IPS-NIHi11 (cell line): ENCODE measurements at places on chromosomes 6 and 20.

GRCh38 chr20:12113468-12114371, 196.0 kb downstream of the BTBD3 start:
- no peak for DNase-seq

GRCh38 chr6:42336431-42336830, 115.3 kb downstream of the TRERF1 start:
- no peak for DNase-seq

- peak; percentile 86 for DNase-seq
Measured at GRCh38 chr6:41560431-41561192, 14.4 kb downstream of the FOXP4 start.

DNA sequence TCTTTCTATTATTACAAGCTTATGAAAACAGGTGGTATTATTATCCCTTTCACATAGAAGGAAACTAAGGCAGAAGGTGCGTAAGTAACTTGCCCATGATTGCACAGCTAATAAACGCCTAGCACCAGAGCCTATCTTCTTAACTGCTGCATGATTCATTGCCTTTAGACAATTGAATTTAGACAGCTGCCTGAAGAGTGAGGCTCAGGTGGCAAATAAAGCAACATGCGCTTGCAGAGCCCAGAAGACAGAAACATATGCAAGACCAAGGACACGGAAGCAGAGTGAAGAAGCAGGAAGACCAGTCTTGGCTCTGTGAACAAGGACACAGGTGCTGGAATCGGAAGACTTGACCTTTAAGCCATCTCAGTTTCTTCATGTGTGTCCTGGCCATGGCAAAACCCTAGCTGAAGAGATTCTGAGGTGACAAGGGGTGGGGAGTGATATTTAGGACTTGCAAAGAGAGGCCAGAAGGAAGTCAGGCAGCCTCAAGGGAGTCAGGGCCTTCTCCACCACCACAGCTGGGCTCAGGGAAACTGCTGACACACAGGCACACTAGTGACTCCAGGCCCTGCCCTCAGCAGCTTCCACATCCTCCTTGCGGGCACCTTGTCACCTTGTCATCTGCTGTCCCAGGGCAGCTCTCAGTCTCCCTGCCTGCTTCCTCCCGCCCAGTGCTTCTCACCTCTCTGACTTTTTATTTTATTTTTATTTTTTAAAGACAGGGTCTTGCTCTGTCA, 91.7 kb upstream of the SLC22A16 start:
- no peak for DNase-seq

- no peak for DNase-seq
Measured at GRCh38 chr6:160036790-160037206, 67.9 kb downstream of the IGF2R start.

- no peak for DNase-seq
Measured at GRCh38 chr6:152637296-152638047, at the start of gene SYNE1. SYNE1 (minus strand) TSS chr6:152637362; CDS start chr6:152628331, 9,031 bp downstream.

DNA sequence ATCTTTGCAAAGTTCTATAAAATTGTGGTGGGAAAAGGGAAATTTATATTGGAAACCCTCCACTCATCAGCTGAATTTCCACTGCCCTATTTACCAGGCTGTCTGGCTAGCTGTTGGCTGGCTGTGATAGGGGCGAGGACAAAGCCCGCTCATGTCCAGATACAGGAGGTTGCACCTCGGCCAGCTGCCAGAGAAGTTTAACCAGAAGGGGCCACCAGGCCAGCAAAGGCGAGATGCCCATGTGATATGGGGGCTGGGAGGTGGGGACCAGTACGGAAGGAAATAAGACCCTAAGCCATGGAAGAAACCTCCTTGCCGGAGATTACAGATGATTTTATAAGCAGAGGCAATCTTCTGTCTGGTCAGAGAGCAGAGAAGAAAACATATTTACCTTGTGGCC, 143.8 kb downstream of the FNDC1 start:
- no peak for DNase-seq

DNA sequence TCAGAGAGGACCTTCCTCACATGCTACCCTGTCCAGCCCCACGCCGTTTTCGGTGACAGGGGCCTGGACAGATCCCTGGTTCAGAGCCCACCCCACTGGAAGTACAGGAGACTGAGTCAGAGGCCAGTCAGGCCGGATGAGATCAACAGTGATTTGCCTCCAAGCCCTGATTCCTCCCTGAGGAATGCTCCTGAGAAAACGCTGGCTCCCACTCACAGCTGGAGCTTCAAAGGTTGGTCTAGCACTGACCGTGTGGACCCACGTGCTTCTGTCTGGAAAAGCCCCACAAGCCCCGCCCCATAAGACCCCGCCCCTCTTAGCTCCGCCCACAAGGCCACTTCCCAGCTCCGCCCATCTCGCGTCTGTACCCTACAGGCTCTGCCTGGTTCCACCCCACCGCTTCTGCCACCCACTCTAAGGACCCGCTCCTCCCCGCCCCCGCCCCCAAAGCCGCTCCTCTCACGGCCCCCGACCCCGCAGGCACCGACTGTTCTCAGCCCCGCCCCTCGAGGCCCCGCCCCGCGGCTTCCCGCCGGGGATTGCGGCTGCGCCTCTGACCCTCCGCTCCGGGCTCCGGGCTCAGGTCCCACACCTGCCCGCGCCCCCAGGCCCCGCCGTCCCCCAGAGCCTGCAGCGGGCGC, 64.9 kb upstream of the BHLHE23 start:
- peak; percentile 84 for DNase-seq

GRCh38 chr6:36976931-36977330, 9.1 kb downstream of the MTCH1 start:
- no peak for DNase-seq

DNA sequence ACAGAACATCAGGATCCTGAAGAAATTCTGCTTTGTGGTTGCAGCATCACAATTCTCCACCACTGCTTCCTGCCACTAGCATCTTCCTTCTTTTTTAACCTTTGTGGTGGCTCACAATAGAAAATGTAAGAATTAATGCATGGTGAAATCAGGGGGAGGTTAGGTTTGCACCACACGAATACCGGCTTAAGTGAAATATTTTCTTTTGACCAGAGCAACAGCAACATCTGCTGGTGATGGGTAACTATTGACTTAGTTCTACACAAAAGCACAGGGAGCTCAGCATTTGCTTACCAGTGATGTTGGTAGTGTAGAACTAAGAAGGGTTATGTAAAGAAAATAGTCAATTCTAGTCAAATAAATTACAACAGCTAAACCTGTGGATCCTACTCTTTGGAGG, 280.5 kb downstream of the SYNE1 start:
- DNase-seq, result peak; percentile 51

DNA sequence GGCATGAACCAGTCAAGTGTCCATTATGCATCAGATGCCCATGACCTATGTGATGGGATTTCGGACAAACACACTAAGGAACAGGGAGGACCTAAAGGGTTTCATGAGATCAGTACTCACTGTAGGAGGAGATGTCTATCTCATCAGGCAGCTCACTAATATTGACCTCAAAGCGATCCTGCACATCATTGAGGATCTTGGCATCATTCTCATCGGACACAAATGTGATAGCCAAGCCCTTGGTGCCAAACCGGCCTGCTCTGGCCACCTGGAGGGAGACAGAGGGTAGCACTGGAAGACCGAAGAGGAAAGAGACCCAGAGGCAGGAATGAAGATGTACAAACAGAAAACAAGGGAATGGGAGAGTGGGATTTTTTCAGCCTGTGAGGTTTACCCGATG, 1.9 kb downstream of the MCCD1 start:
- no peak for DNase-seq

DNA sequence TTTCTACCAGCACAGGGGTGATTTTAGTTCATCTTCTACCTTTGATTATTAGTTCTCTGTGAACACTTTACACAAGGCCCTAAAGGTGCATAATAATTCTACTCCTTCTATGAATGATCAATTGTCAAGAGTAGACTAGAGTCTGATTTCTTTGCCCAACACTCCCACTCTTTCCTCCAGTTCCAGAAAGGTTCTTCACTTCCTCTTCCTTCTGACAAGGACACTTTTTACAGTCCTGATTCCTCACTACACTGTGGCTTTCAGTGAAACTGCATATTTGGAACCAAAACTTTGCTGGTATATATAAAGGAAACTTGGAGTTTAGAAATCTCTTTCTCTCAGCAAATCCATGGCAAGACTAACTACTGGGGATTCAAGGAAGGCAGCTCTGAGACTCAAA, 10.6 kb upstream of the RSPO3 start:
- no peak for DNase-seq

GRCh38 chr6:88008831-88009231, 38.8 kb upstream of the SPACA1 start:
- DNase-seq, result no peak

DNA sequence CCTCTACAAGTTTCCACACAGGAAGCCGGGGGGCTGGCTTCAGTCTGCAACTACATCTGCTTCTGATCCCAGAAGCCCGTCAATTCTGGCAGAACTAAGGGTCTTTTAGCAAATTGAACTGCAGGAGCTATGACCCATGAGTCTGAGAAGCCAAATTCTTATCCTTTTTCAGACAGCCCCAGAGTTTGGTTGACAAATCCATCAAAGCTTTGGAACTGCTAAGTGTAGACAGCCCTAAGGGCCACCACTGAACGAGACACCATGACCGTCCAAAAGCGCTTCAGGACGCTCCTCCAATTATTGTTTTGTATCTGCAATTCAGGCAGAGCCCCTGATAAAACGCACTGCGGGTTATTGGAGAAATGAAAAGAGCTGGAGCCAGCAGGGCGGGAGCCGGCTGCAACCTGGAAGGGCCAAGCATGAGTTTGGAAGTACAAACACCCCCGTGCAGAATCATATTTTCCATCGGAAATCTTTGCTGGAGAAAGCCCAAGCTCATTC, 67.1 kb downstream of the GNAS-AS1 start:
- DNase-seq, result no peak

GRCh38 chr6:44049163-44049988, 77.9 kb downstream of the MRPL14 start:
- no peak for DNase-seq

- no peak for DNase-seq
Measured at GRCh38 chr6:5335020-5335419, 73.7 kb downstream of the FARS2 start.

GRCh38 chr6:104682722-104683643, 176.7 kb downstream of the HACE1 start:
- peak; percentile 82 for DNase-seq
